Activated gamma-delta T cell treated with Interleukin-2 at 50 U/mL for 16 hours (primary cell): ENCODE measurements at places on chromosomes 7 and 10.

DNA sequence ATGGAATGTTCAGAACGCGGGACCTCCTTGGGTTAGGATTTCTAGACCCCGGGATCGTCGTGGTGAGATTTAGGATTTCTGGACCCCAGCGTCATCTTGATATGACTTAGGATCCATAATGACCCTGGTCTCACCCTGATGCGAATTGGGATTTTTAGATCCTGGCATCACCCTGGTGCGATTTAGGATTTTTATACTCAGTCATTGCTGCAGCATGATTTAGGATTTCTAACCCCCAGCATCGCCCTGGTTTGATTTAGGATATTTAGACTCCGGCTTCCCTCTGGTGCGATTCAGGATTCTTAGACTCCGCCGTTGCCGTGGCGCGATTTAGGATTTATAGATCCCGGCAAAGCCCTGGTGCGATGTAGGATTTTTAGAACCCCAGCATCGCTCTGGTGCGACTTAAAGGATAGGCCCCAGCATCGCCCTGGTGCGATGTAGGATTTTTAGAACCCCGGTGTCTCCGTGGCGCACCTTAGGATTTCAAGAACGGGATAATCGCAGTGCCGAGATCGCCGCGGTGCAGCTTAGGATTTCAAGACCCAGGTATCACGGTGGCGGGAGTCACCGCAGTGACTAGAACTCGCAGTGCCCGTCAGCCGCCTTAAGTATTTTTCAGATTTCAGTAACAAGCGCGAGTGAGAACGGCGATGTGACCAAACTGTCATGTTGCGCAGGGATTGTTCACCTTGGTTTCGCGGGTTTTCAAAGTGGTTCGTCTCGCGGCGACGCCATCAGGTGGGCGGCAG lies 814 bp downstream of the MEST start:
- DNase-seq: no peak

DNA sequence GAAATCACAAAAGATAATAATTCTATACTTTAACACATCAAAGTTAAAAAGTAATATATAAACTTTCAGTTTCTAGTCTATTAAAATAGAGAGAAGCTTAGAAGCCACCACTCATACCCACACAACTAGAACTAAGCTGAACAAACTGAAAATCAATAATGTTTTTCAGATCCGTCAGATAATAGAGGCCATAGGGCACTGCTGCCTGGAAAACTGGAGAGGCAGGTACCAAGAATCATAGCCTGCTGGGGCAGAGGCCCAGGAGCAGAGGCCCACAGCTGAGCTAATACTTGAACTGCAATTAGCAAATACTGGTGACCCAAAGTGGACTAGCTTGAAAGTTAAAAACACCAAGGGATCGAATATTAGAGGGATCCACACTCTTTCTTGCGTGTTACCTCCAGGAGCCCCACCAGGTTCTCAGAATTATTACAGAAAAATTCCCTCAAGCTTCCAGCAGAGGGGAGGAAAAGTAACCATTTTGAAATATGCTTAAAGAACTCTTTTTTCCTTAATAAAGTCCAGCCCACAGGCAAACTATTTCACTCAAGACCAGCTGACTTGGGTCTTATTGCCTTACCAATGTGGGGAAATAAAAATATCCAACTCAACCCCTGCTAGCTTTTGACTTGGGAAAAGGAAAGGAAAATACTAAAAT lies 774.1 kb upstream of the IGFBP3 start:
- DNase-seq: no peak

DNA sequence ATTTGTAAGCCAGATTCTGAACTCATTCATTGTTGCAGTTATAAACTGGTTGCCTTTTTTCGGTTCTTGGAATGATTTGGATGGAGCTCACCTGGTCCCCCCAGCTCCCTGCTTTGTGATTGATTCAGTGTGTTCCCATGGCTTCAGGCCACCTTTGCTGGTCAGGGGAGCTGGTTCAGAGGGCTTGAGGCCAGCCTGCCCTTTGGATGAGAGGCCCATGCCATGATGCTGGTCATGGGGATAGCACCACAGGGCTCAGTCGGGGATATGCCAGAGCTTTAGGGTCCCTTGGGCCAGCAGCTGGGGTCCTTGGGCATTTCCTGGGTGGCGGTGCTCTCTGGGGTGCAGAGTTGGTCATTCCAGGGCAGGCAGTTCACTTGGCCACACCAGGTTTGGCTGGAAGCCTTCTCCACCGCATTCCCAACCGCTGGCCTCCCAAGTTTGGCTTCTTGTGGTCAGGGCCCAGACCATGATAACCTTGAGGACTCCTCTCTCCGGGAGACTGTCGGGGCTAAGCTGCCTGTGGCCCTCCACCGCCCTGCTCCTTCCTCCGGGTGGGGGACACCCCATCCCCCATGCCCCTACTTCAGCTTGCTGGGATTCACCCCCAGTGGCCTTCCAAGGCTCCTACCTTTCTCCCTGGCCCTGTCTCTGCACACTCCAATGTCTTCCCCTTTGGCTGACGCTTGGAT lies 65.1 kb downstream of the MGMT start:
- no peak for DNase-seq

- no peak for DNase-seq
These were observed 68.3 kb downstream of the CREM start for GRCh38 chr10:35194906-35195305.

- no peak for DNase-seq
These were observed 1.3 kb upstream of the CUEDC2 start for GRCh38 chr10:102433619-102434046.

DNA sequence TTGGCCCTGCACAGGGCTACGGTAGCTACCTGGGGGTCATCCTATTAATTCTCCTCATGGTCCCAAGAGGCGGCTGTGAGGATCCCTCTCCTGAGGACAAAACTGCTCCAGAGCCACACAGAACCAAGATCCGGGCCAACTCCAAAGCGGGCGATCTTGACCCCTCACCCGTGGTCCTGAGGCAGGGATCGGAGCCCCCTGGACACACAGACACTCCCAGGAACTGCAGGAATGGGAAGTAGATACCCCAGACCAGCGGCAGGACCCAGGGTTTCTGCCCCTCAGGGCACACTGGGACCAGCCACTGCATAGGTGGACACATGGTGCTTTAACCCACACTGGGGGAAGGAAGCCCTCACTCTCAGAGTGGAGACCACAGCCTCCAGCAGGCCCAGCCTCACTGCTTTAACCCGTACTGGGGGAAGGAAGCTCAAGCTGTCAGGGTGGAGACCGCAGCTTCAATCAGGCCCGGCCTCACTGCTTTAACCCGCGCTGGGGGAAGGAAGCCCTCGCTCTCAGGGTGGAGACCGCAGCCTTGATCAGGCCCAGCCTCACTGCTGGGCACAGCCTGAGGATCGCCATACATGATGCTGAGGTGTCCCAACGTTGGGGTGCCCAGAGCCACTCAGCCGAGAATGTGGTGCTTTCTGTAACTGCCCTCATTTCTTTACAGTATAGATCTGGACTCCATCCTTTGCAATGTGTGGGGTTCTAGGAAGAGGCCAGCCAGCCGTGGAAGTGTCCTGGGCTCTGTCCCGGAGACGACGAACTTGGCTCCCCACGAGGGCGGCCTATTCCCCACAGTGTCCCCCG lies 60.1 kb downstream of the DIP2C start:
- no peak for DNase-seq

- no peak for DNase-seq
These were observed 642.0 kb upstream of the PFKP start for GRCh38 chr10:2425320-2425719.

DNA sequence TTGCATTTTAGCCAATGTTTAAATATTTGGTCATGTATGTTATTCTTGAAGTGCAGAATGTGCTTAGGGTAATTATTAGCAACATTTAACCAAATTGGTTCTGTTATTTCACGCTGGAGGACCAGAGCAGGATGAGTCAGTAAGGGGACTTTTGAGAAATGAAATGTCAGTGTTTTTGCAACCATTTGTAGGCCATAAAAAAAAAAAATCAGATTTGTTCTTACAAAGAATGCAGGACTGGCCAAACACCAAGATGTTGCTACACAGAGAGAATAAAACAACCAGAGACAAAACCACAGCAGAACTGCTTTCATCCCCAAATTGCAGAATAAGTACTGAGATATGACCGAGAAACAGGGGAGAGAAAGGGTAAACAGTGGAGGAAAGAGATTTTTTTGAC lies 62.1 kb downstream of the TPST1 start:
- DNase-seq: no peak

- no peak for DNase-seq
These were observed 35.5 kb upstream of the PPIF start for GRCh38 chr10:79311581-79312407.

DNA sequence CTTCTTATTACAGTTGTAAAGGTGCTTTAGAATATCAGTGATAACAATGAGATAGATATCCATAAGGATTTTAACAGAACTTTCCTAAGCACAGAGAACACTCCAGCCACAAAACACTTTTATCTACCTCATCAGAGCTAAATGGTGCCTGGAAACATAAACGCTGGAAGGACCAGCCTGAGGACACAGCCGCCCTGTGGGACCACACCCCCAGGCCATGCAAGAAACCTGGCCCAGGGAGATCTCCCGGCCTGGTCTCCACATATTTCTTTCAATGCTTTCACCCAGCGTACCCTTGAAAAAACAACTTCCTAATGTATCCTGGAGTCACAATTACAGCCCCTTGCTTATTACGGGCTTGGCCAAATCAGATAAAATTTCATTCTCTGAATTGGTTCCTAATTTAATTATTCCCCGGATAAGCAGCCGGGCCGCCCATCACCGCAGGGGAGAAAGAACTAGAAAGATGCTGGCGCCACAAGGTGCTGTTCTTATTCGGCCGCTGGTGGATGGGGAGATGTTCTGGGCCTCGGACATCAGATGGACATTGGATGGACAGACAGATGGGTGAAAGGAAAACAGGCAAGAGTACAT lies 11.8 kb downstream of the CHST15 start:
- DNase-seq: no peak

- DNase-seq: no peak
These were observed 29.7 kb downstream of the GNA12 start for GRCh38 chr7:2814186-2814945.

DNA sequence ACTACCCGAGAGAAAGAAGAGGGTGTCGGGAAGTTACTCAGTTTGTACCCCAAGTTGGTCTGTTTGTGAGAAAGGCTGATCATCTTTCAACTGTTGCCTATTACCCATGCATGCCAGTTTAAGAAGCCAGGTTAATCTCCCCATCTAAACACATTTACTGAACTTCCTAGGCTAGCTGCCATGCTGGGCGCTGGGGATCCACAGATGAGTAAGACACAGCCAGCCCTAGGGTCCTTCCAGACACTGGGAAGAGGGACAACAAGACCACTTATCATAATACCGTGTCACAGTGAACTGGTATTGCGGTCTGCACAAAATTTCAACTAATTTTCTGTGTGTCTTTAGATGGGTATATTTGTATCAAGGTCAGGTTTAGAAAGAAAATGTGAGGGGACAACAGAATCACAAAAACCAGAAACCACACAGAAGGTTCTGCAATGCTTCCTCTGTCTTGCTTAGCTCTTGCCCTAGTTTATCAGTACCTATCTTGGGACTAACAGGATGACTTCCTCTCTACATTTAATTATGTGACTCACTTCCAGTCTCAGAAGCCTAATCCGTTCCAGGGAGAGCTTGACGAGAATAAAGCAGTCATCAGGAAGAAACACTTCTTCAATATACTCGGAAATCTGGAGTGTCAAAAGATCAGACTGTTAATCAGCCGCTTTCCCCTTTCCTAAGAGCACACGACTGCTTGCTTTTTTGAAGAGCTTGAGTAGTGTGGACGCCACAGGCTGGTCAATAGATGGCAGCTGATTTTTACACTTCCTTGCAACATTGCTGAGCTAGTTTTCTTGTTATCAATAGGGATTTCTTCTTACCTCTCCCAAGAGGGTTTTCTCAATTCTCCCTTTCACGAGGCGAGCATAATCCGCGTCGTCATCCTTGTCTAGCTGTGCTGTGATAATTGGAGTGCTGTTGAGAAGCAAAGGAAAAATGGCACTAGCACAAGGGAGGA lies 45.7 kb downstream of the POLR3A start:
- DNase-seq: no peak

- no peak for DNase-seq
These were observed 111.2 kb upstream of the BET1 start for GRCh38 chr7:94115316-94115715.

- DNase-seq: peak; percentile 68
These were observed 24.0 kb downstream of the CCSER2 start for GRCh38 chr10:84352251-84352842.

- no peak for DNase-seq
These were observed 1158.0 kb upstream of the C7orf33 start for GRCh38 chr7:147432576-147432975.

DNA sequence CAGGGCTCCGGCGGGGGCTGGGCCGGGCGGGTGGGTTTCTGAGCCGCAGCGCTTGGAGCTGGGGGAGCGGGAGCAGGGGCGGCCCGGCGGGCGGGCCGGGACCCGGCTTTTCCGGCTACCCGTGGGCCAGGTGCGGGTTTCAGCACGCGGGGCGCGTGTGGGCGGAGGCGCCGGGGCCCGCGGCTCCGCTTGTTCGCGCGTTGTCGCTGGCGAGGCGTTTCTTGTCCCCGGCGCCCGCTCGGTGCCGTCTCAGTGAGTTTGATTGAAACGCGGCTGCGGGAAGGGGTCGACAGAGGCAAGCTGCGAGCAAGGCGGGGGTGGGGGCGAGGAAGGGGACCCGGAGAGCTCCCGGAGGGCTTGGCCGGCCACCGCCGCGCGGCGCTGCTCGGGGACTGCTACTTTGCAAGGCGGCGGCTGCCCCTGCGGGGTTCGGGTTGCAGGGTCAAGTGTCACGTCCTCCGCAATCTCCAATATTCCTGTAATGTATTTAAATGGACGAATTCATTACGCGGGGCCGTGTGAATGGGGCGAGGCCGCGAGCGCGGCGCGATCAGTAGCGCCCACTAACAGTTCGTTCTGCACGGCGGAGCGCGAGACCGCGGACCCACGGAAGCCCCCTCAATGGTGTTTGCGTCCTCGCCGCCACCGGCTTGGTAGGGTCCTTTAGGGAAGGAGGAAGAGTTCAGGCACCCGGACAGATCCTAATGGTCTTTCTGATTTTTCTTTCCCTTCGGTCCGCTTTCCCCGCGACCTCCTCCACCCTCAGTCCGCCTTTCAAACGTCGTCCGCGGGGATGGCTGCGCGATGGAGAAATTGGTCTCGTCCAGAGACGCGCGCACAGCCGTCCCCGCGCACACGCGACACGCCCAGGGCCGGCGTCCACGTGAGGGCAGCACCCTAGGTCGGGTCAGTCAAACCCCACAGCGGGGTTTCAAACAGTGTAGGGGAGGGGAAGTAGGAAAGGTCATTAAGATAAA lies 76.9 kb downstream of the INSIG1 start:
- no peak for DNase-seq

GRCh38 chr10:132960071-132960472 lies 17.7 kb upstream of the CFAP46 start:
- no peak for DNase-seq

GRCh38 chr10:91683975-91684374 lies 51.1 kb upstream of the PPP1R3C start:
- no peak for DNase-seq

DNA sequence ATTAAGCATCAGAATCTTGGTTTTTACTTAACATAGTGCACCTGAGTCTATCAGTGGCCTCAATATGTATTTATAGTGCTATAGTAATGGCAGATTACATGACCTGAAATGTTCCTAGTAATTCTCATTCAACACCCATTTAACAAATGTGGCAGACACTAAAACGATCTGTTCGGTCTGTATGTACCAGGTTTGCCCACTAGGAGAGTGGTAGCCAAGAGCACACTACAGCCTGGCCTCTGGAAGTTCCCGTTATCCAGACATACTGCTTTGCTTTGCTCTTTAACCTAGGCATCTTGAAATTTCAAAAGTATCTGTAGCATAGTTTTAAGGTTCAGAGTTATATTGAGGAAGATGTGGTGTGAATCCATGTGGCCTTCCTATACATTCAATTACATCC lies 395.7 kb upstream of the NRG3 start:
- no peak for DNase-seq

GRCh38 chr7:151632750-151633515 lies 113.2 kb upstream of the RHEB start:
- peak; percentile 50 for DNase-seq
